Adrenal gland (tissue), 19 donors: ENCODE measurements at places on chromosomes 1 and 21. TPM values are rescaled to one million over a fixed set of nuclear protein-coding genes. Genes with fewer than 3 reads are reported as not detected.

PDZK1IP1 gene
- 3.9 TPM for polyA plus RNA-seq

SHE gene
- polyA plus RNA-seq: 11.4 TPM

AGT gene
- 6.3 TPM for polyA plus RNA-seq

DNA sequence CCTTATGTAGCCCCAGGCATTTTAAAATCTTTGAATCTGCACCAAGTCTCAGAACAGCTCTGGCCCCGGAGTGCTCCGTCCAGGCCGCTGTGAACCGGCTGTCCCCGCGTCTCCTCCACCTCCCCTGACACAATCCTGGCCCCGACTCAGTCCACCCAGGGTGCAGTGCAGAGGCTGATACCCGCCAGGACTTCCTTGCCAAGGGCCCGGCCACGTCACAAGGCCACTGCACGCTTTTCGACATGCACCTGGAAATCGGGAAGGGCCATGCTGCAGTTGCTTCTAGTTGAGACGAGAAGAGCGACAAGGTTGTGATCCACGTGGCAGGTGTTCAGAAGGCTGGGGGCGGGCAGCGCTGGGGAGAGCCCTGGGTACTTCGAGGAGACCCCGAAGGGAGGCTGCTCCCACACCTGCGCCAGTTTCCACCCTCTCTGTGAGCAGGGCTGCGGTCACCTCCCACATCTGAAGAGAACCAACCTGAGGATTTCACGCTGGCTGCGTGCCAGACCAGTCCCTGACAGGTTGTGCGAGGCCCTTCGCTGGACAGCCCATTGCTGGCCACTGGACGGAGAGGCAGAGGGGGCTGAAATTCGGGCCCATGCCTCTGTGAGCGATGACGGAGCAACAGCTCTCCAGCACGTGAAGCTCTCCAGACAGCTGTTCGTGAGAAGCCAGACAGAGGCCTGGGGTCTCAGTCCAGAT lies 6.7 kb downstream of the VWA1 start:
- H3K4me1 ChIP-seq: peaks cover 4% of the 10 kb centered on the region
- no peaks in the 10 kb centered on the region for H3K36me3 ChIP-seq
- DNase-seq: no peak
- no peaks in the 10 kb centered on the region for H3K27me3 ChIP-seq
- no peak overlapping the region for H3K4me3 ChIP-seq
- no peak overlapping the region for H3K27ac ChIP-seq

DNA sequence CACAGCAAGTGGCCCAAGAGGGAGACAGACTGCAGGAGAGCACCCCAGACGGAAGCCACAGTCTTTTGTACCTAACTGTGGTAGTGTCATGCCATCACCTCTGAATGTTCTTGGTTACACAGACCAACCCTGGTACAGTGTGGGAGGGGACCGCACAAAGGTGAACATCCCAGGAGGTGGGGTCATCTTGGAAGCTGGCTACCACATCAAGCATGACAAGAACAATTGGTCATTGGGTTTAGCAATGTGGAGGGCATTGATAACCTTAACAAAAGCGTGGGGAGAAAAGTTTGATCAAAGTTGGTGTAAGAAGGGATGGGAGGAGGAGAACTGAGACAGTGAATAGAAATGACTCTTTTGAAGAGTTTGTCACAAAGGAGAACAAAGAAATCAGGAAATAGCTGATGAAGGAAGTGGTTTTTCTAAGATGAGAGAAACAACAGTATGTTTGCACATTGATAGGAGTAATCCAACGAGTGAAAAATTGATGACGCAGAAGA lies 87.1 kb upstream of the CACNA1E start:
- no peaks in the 10 kb centered on the region for H3K4me1 ChIP-seq
- H3K27ac ChIP-seq: no peak overlapping the region
- DNase-seq: no peak
- H3K4me3 ChIP-seq: no peak overlapping the region
